Cerebellar nuclear complex (tissue), 1 donor: ENCODE measurements at places on chromosomes 1 and 21.

- no peak for DNase-seq
Measured at GRCh38 chr1:201562257-201562656, 23.3 kb downstream of the NAV1 start.

- no peak for DNase-seq
Measured at GRCh38 chr1:7562729-7563605, 208.1 kb upstream of the VAMP3 start.

DNA sequence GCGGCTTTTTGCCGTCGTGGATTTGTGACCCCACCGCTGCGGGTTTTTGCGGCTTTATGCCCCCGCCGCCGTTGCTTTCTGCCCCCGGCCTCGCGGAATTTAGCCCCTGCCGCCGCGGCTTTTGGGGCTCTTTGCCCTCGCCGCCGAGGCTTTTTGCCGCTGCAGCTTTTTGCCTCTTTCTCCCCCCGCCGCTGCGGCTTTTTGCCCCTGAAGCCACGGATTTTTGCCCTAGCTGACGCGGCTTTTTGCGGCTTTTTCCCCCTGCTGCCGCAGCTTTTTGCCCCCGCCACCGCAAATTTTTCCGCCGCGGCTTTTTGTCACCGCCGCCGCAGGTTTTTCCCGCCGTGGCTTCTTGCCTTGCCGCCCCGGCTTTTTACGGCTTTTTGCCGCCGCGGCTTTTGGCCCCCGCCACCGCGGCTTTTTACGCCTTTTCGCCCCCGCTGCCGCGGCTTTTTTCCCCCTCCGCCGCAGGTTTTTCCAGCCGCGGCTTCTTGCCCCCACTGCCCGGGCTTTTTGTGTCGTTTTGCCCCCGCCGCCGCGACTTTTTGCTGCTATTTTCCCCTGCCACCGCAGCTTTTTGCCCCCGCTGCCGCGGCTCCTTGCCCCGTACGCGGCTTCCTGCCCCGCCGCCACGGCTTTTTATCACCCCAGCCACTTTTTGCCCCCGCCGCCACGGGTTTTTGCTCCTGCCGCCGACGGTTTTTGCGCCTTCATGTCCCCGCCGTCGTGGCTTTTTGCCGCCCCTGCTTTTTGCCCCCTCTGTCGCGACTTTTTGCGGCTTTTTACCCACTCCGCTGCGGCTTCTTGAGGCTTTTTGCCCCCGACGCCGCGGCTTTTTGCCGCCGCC is 3933.6 kb downstream of the SRGAP2C start:
- DNase-seq = no peak

DNA sequence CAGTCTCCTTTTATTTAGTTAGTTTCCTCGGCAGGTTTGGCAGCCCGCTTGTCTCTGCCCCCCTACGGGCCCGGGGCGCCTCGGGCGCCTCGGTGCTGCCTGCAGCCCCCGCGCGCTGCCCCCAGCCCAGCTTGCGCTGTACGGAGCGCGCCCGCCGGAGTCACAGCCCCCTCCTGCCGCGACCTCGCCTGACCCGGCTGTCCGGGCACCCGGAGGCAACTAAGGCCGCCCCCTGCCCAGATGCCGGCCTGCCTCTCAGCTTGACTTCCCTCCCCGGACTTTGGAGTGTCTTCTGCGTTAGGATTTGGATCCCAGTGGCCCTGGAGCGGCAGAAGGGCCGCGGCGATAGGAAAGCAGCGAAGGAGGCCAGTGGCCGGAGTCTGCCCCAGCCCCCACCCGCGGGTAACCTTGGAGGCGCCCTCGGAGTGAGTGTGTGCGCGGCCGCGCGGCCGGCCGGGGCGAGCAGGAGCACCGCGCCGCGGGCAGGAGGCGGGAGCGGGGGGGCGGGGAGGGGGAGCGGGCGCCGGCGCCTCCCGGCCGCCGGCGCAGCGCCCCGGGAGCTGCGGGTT is 7.6 kb downstream of the CDKN2C start:
- no peak for DNase-seq

DNA sequence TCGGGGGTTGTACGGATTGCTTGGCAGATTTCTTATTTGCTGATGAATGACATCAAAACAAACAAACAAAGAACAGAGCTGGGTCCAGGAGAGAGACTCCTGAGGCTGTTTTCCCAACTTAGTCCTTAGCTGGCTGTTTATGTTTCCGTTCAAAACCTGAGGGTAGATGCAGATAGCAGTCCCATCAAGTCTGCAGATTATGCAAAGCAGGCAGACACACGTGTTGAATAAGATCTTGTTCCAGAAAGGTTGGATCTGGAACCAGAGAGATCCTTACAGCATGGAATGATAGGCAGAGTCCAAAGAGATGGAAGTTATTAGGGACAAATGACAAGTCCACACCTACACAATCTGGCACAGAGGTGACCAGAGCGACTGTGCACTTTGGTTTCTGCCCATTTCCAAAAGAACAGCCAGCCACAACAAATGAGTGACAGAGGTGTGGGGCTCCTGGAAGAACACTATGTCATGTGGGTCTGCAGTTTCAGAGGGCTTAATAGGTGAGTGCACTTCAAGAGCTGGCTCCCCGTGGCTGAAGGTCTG is 65.5 kb downstream of the MAN1C1 start:
- DNase-seq = no peak
